Endothelial cell (in vitro differentiated cells): ENCODE measurements at places on chromosomes 2 and 18. TPM values are rescaled to one million over a fixed set of nuclear protein-coding genes. Genes with fewer than 3 reads are reported as not detected.

Gene DSG4
- total RNA-seq, result not detected

GRCh38 chr2:126749537-126749936 lies 93.6 kb downstream of the GYPC start:
- DNase-seq, result peak; percentile 29

Gene NR4A2
- total RNA-seq, result 3.9 TPM

GRCh38 chr2:18605115-18605514 lies 15.7 kb upstream of the NT5C1B start:
- DNase-seq, result no peak

- no peak for DNase-seq
These were observed 712.0 kb upstream of the NXPH2 start for GRCh38 chr2:139492131-139492680.
